ENCODE measurements at places on chromosomes 11 and 22. TPM values are rescaled to one million over a fixed set of nuclear protein-coding genes. Genes with fewer than 3 reads are reported as not detected.

Gene EIF3M
- total RNA-seq = 662 TPM

DNA sequence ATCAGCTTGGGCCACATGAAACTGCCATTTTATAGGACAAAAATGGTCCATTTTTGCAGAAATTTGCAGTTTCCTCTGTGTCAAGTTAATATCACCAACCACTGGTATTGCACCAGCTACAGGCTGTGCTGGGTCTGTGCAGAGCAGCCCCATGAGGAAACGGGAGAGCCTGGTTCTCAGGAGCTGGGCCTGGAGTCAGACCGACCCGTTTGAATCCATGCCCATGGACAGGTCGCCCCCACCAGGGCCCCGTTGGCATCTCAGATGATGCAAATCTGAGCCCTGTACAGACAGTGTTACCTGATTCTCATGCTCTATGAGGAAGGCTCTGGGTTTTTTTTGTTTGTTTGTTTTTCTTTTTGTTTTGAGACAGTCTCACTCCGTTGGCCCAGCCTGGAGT, 9.8 kb upstream of the SEC14L6 start:
- H3K36me3 ChIP-seq = no peaks in the 10 kb centered on the region
- no peak for DNase-seq
- no peak overlapping the region for H3K4me3 ChIP-seq
- no peaks in the 10 kb centered on the region for H3K4me1 ChIP-seq
- no peaks in the 10 kb centered on the region for H3K27me3 ChIP-seq

DNA sequence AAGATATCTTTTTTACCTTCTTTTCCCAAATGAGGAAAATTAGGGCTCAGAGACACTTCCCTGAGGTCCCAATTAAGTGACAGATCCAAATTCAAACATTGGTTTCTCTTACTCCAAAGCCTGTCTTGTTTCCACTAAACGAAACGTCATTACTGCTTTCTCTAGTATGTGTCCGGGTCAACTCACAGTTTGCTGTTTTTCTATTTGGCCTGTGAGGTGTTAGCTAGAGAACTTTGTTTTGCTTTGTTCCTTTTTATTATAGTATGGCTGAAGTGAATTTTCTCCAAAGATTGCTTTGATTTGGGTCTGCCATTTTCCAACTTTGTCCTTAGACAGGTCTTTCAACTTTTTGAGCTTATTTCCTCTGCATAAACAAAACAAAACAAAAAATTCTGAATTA, 179.6 kb downstream of the UVRAG start:
- no peaks in the 10 kb centered on the region for H3K27me3 ChIP-seq
- no peaks in the 10 kb centered on the region for H3K36me3 ChIP-seq
- no peak overlapping the region for H3K27ac ChIP-seq
- no peak for DNase-seq
- H3K4me3 ChIP-seq = no peak overlapping the region
- H3K4me1 ChIP-seq = no peaks in the 10 kb centered on the region

DNA sequence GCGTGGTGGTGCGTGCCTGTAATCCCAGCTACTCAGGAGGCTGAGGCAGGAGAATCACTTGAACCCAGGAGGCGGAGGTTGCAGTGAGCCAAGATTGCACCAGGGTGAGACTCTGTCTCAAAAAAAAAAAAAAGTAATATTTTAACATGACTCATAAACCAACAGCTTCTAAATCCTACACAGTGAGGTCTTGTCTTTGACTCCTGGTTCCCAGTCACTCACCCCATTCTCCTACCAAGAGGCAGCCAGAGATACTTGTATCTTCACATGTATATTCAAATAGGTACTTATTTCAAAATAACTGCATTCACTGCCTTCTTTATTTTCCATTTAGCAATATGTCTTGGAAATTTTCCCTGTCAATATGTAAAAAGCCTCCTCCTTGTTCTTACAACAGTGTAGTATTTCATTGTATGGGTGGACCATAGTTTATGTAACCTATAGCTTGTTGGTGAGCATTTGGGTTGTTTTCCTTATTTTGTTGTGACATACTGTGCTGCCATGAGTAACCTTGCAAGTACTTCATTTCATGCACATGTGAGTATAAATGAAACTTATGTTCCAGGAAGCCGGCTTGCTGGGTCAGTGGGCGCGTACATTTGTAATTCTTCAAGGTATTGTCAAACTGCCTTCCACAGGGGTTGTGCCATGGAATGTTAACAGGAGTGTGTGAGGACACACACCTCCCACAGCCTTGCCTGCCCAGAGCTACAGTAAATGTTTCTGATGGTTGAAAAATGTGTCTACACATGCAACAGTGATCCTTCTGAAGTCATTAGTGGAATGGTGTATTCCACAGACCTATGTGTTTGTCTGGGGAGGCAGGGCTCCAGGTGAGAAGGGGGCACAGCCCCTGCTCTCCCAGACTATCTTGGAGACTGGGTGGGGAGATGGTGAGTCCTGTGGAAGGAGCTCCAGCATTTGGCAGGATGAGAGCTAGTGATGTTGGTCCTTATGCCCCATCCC, 47.9 kb downstream of the OSBP2 start:
- H3K27me3 ChIP-seq = no peaks in the 10 kb centered on the region
- no peaks in the 10 kb centered on the region for H3K36me3 ChIP-seq
- H3K4me3 ChIP-seq = no peak overlapping the region
- no peaks in the 10 kb centered on the region for H3K4me1 ChIP-seq
